ENCODE measurements at places on chromosomes 5 and 9. TPM values are rescaled to one million over a fixed set of nuclear protein-coding genes. Genes with fewer than 3 reads are reported as not detected.

KCNN2 gene
- total RNA-seq: not detected

DOCK8 gene
- total RNA-seq: 213 TPM

OXCT1 gene
- total RNA-seq: 63.8 TPM

C6 gene
- not detected for total RNA-seq

CAMK4 gene
- total RNA-seq: 96.0 TPM

LCN15 gene
- total RNA-seq: not detected

MROH2B gene
- total RNA-seq: not detected

SPATA31E1 gene
- total RNA-seq: not detected

PDLIM4 gene
- 1.2 TPM for total RNA-seq

ENTREP1 gene
- total RNA-seq: not detected

TTC16 gene
- 5.3 TPM for total RNA-seq

GABBR2 gene
- total RNA-seq: not detected

PCDHGB3 gene
- 0.28 TPM for total RNA-seq

ZMAT2 gene
- total RNA-seq: 53.7 TPM

KIF4B gene
- total RNA-seq: 0.30 TPM

CDKN2B-AS1 gene
- 1.0 TPM for total RNA-seq

KIF12 gene
- not detected for total RNA-seq

AGXT2 gene
- not detected for total RNA-seq

LIFR gene
- total RNA-seq: 0.23 TPM

CYSRT1 gene
- 2.0 TPM for total RNA-seq

PCDHGA11 gene
- not detected for total RNA-seq

PCDHA1 gene
- total RNA-seq: not detected

NAA35 gene
- total RNA-seq: 25.1 TPM

C5orf58 gene
- total RNA-seq: not detected

ORM2 gene
- not detected for total RNA-seq

GLRA1 gene
- not detected for total RNA-seq

Measured in activated T-cell treated with anti-CD3 and anti-CD28 coated beads, Interleukin-2, amount 50 U/mL, for 72 hours (primary cell).